ENCODE measurements at places on chromosomes 4 and X.

GRCh38 chrX:13565511-13565910, 3.9 kb upstream of the EGFL6 start:
- DNase-seq = no peak

DNA sequence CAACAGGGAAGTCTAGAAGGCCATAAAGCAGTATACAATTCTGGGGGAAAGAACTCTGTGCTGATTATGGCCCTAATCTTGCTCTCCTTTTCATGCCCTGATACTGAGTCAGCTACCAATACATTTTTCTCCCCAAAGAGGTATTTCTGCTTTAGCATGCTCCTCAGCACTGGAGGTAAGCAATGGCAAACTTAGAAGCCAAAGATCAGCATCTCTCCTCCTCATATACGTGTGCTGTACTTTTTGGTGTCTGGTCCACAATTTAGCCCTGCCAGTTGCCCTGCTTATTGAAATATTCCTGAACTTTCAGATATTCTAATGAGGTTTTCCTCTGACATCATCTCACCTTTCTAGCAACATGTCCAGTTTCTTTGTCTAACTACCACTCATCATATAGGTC, 226.2 kb downstream of the FSTL5 start:
- no peak for DNase-seq

DNA sequence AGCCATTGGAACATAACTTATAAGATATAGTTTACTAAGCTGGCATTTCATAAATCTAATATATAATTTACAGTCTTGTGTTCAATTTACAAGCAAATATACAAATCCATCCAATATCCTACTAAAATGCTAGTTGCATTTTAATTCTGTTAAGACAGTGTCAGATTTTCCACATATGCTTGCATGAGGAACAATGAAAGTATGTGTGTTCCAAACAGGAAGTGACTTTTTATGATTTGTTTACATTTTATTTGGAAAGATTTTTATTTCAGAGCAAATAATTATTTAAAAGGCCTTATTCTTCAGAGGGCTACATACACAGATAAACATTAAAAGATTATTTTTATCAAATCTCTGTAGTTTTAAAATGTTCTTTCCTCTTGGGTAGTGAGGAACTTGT, 130.1 kb downstream of the KLHL34 start:
- no peak for DNase-seq

DNA sequence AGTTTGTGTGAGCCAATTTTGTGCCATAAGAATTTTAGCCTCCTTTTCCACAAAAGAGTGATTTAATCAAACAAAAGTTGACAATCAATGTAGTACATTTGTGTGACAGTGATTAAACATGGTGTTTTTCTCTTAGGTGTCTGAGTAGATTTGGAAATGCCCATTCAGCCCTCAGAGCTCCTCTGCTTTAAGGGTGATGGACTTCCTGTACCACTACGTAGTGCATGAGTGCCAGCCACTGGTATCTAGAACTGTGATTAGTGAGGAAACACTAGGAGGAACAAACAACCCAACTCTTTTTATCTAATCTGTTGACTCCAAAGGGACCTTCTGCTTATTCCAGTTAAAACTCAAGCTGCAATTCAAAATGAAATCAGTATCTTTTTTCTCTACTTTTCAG, 151.7 kb downstream of the SNCA start:
- no peak for DNase-seq

GRCh38 chr4:153571006-153571545, 104.9 kb downstream of the TMEM131L start:
- DNase-seq = no peak

DNA sequence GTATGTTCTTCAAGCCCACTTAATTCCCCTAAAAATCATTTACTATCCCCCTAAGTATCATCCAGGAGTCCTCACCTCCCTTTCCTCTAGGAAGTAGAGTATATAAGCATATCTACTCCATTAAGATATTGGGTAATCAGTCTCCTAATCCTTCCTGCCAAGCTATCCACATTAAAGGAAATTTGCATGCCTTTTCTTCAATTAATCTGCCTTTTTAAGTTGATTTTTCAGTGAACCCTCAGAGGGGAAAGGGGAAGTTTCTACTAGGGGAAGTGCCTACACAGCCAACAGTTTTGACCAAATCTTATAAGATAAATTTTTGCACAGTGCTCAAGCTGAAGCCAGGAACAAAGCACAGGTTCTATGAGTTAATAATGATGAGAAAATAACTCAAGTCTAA, 222.8 kb downstream of the NLGN4X start:
- DNase-seq = no peak

- no peak for DNase-seq
These were observed 14.6 kb upstream of the SLC25A4 start for GRCh38 chr4:185128272-185129119.

GRCh38 chr4:79455216-79455615, 47.2 kb upstream of the GK2 start:
- no peak for DNase-seq

- DNase-seq = no peak
These were observed 509.6 kb downstream of the MID1IP1 start for GRCh38 chrX:39310891-39311290.

GRCh38 chr4:27003642-27004113, 143.0 kb downstream of the STIM2 start:
- DNase-seq = no peak

- no peak for DNase-seq
These were observed 21.9 kb upstream of the FAM47C start for GRCh38 chrX:36986231-36986630.

DNA sequence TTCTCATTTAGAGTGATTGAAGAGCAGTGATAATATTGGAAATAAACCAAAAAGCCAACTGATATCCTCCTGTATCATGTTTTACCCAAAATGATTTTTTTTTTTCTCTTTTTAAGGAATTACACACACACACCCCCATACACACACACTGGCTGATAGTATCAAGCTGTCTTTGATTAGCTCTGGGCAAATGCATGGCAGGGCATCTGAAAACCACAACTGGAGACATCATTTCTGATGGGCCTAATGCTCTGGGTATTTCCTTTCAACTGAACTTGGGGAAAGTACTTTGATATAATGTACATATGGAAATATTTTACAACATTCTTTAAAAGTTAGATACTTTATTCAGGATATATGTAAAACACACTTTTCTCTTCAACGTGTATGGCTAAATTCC, 14.2 kb upstream of the OSTC start:
- DNase-seq = no peak

DNA sequence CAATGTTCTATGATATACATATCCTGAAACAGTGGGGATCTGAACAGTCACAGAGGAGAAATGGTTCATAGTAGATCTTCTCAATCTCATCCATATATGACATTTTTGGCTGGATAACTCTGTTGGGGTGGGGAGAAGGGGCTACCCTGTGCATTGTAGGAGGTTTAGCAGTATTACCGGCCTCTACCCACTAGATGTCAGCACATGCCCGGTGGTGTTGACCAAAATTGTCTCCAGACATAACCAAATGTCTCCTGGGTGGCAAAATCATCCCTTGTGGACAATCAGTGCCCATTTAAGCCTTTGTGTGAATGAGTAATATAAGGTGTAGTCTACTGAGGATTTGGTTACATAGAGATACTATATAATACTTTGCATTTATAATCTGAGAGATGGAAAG, 89.9 kb downstream of the PLS3 start:
- DNase-seq = no peak

Data from NCI-H1048 (cell line).